ENCODE measurements at places on chromosomes 11 and 22.

DNA sequence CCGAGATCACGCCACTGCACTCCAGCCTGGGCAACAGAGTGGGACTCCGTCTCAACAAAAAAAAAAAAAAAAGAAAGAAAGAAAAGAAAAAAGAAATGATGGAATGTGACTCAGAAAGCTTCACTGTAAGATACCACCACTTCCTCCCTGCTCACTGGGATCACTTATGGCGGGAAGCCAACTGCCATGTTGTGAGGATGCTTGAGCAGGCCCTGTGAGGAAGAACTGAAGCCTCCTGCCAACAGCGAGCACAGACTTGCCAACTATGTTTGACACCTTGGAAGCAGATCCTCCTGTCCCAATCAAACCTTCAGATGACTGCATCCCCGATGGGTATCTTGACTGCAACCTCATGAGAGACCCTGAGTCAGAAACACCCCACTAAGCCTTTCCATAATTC, 8.3 kb downstream of the SEC14L6 start:
- no peak for DNase-seq

DNA sequence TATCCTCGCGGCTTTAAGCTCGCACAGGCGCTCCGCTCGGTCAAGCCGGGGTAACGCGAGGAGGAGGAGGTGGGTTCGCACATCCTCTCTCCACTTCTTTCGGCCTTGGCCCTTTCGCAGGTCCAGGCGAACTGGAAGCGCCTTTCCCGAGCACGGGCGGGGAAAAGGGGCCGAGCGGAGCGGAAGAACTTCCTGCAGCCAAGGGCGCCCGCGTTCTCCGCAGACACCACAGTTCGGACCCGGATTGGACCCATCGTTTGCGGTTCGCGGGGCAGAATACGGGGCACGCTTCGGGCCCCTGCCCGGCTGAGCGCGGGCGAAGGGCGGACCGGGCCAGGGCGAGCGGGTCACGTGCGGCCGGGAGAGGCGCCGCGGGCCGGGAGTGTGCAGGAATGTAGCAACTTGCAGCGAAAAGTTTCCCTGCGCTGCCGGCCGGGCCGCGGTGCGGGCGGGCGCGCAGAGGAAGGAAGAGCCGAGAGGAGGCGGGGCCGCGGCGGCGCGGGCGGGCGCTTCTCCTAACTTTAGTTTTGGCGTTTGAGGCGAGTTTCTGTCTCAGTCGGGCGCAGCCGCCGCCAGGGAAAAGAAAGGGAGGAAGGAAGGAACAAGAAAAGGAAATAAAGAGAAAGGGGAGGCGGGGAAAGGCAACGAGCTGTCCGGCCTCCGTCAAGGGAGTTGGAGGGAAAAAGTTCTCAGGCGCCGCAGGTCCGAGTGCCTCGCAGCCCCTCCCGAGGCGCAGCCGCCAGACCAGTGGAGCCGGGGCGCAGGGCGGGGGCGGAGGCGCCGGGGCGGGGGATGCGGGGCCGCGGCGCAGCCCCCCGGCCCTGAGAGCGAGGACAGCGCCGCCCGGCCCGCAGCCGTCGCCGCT, at the start of gene YAP1:
Gene YAP1 (plus strand): TSS at position 552 of the 865 bp plus-strand sequence. CDS start 402 bp downstream, outside the sequence.
- peak; percentile 32 for DNase-seq

- DNase-seq, result no peak
These were observed 30.4 kb downstream of the MOB2 start for GRCh38 chr11:1456176-1456575.

- DNase-seq, result no peak
These were observed 10.6 kb upstream of the INSC start for GRCh38 chr11:15104166-15104565.

DNA sequence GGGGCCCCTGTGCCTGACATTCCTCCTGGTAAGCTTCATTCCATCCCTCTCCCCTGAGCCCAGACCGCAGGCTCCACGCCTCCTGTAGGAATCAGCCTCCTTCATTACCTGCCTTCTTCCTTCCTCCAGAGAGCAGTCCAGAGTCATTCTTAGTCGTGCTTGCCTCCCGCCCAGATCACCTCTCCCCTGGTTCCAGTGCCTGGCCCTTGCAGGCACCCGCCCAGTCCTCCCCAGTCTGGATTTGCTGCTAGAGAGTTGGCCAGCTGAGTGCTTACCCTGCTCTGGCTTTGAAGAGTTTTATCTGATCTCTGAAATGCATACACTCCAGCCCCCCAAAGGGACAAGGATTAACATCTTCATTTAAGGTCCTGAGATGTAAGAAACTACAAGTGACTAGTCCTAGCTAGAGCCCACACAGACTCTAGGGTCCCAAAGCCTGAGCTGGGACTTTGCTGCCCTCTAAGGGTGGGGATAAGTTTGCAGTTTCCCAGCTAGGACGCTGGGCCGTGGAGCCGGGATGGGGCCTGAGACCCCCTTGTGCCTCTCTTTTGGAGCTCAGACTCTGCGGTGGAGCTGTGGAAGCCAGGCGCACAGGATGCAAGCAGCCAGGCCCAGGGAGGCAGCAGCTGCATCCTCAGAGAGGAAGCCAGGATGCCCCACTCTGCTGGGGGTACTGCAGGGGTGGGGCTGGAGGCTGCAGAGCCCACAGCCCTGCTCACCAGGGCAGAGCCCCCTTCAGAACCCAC, 1.6 kb downstream of the NR1H3 start:
- DNase-seq, result no peak

Data from stimulated activated CD8-positive, alpha-beta memory T cell treated with anti-CD3 and anti-CD28 coated beads, Interleukin-15, amount 100 ng/mL, for 1 hour (primary cell).